ELR (cell line): ENCODE measurements at places on chromosomes 11 and 22.

GRCh38 chr11:65298131-65298535 lies 16.5 kb upstream of the CDC42EP2 start:
- DNase-seq = no peak

DNA sequence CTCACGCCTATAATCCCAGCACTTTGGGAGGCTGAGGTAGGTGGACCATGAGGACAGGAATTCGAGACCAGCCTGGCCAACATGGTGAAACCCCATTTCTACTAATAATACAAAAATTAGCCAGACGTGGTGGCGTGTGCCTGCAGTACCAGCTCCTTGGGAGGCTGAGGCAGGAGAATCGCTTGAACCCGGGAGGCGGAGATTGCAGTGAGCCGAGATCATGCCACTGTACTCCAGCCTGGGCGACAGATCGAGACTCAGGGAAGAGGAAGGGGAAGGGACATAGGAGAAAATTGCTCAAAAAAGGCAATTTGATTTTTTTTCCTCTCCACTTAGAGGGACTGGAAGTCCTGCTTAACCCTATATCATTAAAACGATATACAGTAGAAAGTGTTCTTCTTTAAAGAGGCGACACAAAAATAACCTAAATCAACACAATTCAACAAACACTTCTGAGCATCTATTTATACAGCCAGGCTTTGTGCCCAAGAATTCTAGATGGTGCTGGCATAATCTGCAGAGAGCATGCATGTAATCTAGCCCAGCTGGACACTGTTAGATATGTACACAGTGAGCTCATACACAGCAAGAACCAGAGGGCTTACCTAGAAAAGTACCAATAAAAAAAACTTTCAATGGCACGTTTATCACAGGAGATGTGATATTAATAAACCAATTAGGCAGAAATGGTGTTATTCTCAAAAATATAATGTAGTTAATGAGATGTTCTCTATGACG lies 20.9 kb upstream of the DENND5A start:
- no peak for DNase-seq

GRCh38 chr22:32985899-32986765 lies 72.0 kb downstream of the SYN3 start:
- DNase-seq = peak; percentile 73

GRCh38 chr11:121890946-121891515 lies 225.0 kb downstream of the BLID start:
- no peak for DNase-seq

DNA sequence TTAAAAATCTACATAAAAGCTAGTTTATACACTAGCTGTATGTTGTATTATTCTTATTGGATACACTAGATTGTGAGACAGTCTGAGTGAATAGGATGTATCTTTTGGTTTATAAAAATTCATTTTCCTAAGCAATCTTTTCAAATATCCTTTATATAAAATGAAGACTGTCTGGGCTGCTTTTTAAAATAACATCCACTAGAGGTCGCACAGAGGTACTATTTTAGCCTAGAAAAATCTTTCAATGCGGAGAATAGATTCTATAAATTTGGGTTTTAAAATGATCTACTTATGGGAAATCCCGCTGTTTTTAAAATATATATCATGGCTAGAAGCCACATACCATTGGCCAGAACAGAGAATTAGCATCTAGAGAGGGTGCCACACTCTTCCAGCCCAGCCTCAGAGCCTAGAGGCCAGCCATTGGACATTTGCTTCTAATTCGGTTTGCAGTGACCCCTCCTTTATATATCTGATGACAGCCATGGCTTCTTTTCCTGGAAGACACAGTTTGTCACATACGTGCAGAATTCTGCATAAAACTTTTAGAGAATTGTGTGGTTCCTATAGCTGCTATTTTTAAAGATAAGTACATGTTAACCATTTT lies 7.3 kb downstream of the C11orf97 start:
- peak; percentile 64 for DNase-seq

DNA sequence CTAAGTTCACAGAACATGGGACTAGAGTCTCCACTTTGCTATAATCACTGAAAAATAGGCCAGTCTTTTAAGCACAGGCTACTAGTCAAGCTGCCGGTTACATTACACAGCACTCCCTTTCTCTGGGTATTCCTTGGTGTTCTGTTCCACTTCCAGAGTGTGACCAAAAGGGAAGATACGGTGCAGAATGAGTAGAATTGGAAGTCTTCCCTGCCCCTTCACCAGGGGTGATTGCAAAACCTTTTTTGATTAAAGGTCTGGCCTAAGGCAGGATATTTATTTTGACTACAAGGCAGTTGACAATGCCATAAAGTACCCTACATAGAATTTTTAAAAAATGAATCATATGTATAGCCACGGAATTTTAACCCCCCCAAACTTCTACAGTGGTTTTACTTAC lies 59.6 kb upstream of the ADORA2A start:
- peak; percentile 53 for DNase-seq
